ENCODE measurements at places on chromosomes 12 and 14.
A peak's percentile ranks its signal among the peaks of the same experiment; 100 is the strongest.

GRCh38 chr12:92757597-92758121, 54.9 kb downstream of the PLEKHG7 start:
- DNase-seq, result no peak

DNA sequence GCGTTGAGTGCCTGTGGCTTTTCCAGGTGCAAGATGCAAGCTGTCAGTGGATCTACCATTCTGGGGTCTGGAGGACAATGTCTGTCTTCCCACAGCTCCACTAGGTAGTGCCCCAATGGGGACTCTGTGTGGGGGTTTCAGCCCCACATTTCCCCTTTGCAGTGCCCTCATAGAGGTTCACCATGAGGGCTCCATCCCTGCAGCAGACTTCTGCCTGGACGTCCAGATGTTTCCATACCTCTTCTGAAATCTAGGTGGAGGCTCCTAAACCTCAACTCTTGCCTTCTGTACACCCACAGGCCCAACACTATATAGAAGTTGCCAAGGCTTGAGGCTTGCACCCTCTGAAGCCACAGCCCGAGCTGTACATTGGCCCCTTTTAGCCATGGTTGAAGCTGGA, 52.9 kb downstream of the PRKCH start:
- no peak for DNase-seq

- no peak for DNase-seq
These were observed 1465.4 kb upstream of the FLRT2 start for GRCh38 chr14:84064316-84065125.

- no peak for DNase-seq
These were observed 19.5 kb downstream of the SERPINA3 start for GRCh38 chr14:94631536-94632304.

- DNase-seq, result no peak
These were observed 426.3 kb downstream of the AACS start for GRCh38 chr12:125491553-125491952.

GRCh38 chr12:92921877-92922276, 7.2 kb downstream of the EEA1 start:
- no peak for DNase-seq

GRCh38 chr12:1924996-1925683, 6.7 kb upstream of the CACNA2D4 start:
- no peak for DNase-seq

DNA sequence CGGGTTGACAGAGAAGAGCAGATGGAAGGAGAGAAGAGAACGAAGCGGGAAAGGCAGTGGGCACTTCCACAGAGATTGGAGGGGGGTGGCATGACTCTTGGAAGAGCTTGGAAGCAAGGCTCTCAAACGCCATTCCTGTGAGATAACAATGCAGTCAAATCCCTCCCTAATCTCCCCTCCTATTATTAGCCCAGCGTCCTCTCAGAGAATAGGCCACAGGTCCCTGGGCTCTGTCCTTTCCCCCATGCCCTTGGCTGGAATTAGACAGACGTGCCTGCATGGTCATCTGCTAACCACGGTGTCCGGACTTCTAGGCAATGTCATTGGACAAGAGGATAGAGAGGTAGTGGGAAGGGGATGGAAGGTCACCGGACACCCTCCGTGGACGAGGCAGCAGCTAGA, 8.0 kb upstream of the MYH7 start:
- DNase-seq, result no peak

- DNase-seq, result no peak
These were observed 16.4 kb downstream of the JKAMP start for GRCh38 chr14:59500732-59501131.

- DNase-seq, result no peak
These were observed 52.7 kb downstream of the NKX2-1 start for GRCh38 chr14:36467332-36467731.

- no peak for DNase-seq
These were observed 118.6 kb downstream of the LMNTD1 start for GRCh38 chr12:25434515-25434914.

GRCh38 chr12:26460361-26460760, 265.0 kb downstream of the SSPN start:
- DNase-seq, result no peak

GRCh38 chr12:130070126-130070611, 92.1 kb upstream of the FZD10 start:
- DNase-seq, result no peak

DNA sequence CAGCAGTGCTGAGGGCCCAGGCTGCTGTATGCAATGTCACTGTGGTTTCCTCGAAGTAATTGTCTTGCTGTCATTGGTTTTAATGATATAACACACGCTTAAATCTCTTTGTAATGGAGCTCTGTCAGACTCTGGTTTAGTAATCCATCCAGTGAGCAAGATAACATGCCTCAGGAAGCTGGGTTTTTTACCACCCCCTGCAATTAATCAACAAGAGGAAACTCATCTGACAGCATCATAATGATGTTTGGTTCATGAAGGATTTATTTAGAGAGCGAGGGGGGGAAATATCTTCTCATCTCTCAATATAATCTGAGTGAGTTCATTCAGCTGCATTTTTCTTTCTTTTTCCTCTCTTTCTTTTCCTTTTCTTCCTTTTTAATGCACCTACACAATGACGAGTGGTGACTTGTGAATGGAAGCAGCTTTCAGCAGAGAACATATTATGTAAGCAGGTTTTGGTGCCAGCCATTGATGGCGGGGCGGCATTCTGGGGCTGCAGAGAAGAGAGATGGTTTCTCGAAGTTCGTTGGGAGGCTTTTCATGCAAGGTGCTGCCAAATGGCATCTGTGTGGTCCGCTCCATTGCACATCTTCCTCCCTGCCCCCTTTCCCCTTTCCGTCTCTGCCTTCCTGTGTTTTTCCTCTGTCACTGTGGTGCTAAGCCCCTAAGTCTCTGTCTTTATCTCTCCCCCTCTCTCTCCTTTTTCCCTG, 6.7 kb downstream of the RPH3A start:
- DNase-seq, result no peak

GRCh38 chr12:121175383-121176119, 34.4 kb upstream of the P2RX4 start:
- DNase-seq, result no peak

- DNase-seq, result no peak
These were observed 18.9 kb downstream of the FAR2 start for GRCh38 chr12:29167988-29168387.

GRCh38 chr12:123532808-123533649, 490 bp downstream of the RILPL1 start:
- DNase-seq, result peak; percentile 55

- DNase-seq, result peak; percentile 89
These were observed 62.9 kb downstream of the GLRX5 start for GRCh38 chr14:95597784-95598211.

DNA sequence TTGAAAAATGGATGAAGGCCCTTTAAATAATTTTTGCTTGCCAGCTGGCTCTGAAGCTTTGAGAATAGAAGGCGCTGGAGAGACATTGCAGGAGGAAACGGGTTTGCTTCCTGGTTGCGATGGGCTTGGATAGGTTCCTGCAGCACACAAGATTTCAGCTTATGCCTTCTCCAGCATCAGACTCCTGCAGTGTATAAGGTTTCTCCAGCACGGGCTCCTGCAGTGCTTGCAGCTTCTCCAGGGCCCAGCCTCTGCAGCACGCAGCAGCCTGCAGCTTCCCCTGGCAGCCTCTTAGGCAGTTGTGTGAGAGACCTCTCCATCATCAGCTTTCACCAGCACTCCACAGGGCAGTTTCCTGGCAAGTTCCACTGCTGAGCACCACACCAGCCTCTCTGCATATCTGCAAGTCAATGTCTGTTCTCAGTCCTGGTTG, 78.7 kb upstream of the ZDHHC17 start:
- peak; percentile 81 for DNase-seq

- DNase-seq, result no peak
These were observed 18.1 kb upstream of the WDR20 start for GRCh38 chr14:102121567-102121966.

DNA sequence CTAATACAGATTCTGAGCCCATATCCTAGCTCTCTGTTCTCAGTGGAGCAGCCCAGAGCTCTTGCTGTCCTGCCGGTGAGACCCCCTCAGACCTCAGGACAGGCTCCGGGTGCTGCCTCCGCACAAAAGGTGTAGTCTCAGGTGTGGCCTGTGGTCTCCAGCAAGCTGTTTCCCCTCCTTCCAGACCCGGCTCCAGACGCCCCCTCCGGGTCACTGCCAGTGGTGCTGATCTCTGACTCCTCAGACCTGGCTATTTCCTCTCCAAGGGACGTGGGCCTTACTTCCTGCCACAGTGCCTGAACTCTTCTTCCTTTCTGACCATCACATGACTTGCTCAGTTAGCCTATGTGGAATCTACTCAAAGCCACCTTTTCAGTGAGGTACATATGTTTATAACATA, 337.5 kb downstream of the GLT1D1 start:
- DNase-seq, result peak; percentile 89

GRCh38 chr12:111368291-111368787, 556 bp downstream of the PHETA1 start:
- DNase-seq, result peak; percentile 14
